Naive thymus-derived CD4-positive, alpha-beta T cell (primary cell): ENCODE measurements at places on chromosomes 12 and 14. TPM values are rescaled to one million over a fixed set of nuclear protein-coding genes. Genes with fewer than 3 reads are reported as not detected.

DNA sequence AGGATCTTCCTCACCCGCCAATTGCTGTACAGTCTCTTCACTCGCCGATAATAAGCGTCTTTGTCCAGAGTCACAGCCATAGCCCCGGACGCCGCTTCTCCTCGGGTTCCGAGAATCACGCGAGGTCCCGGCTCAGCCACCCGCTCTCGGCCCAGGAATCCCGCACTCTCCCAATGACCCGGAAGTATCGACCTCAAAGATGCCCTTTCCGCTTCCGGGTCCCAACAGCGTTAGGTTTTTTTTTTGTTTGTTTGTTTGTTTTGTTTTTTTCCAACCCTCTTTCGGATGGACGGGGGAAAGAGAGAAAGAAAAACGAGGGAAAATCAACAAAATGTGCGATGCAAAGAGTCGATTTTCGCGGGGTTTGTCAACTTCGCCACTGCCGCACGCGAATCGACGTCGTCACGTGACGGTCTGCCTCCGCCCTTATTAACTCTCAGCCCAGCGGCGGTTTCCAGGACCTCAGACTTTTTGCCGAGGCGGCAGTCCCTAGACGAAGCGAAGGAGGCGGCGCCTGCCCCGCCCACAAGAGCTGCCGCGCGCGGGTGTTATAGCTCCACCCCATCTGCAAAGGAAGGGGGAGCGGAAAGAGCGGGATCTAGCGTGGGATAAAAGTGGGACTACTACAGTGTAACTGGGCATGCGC is at the start of gene SUPT16H:
Gene SUPT16H (minus strand): TSS at position 172 of the 646 bp plus-strand sequence. CDS start 92 bp downstream, at position 80.
- no peaks in the 10 kb centered on the region for H3K27me3 ChIP-seq
- H3K27ac ChIP-seq = peak within 1 kb of the TSS; percentile 87
- peak within 1 kb of the TSS; percentile 98 for H3K4me3 ChIP-seq

DNA sequence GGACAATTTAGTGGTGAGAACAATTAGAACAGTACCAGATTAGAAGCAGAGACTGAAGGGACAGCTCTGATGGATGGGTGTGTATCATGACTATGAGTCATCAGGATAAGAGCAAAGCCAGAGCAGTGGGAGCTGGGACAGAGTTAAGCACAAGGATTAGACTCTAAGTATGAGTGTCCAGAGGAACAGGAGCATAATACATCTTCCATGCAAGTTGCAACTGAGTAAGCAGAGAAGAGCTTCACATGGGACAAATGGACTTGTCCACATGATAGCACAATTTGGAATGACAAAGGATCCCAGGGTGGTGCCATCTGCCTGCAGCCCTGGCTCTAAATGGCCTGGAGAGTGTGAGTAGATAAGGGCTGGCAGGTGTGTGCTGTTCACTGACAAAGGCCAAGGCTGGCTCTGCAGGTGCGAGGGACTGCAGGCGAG is 226.4 kb upstream of the CAND1 start:
- H3K27ac ChIP-seq = no peak overlapping the region
- H3K27me3 ChIP-seq = no peaks in the 10 kb centered on the region
- no peak overlapping the region for H3K4me3 ChIP-seq
- H3K36me3 ChIP-seq = no peaks in the 10 kb centered on the region
- DNase-seq = no peak

The KRT4 gene
- not detected for polyA plus RNA-seq

The CYP27B1 gene
- not detected for polyA plus RNA-seq

The ADSS1 gene
- polyA plus RNA-seq = 1.1 TPM

The PAPLN gene
- 0.44 TPM for polyA plus RNA-seq

The FOS gene
- polyA plus RNA-seq = 96.7 TPM

The LIN7A gene
- not detected for polyA plus RNA-seq

The GYS2 gene
- polyA plus RNA-seq = not detected
